Dorsolateral prefrontal cortex (tissue), 122 donors: ENCODE measurements at places on chromosomes 7 and 10. TPM values are rescaled to one million over a fixed set of nuclear protein-coding genes. Genes with fewer than 3 reads are reported as not detected.

- no peak for DNase-seq
Measured at GRCh38 chr7:23058408-23059096, 44.6 kb upstream of the HYCC1 start.

The WDR86 gene
- 8.8 TPM for total RNA-seq

DNA sequence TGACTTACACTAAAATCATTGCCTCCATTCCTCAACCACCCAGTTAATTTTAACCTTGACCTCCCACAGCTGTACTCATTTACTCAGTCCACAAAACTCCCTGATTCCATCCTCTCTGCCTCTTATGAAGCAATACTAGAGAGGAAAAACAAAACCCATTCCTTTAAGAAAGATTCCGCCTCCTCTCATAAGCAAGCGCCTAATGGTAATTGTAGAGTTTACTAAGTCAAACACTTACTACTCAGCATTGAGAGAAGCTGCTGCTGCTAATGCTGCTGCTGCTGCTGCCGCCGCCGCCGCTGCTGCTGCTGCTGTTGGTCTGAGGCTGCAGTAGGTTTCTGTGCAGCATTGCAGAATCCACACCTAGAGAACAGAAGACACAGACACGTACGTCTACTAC is 2.1 kb upstream of the ADD3 start:
- DNase-seq: peak; percentile 48

DNA sequence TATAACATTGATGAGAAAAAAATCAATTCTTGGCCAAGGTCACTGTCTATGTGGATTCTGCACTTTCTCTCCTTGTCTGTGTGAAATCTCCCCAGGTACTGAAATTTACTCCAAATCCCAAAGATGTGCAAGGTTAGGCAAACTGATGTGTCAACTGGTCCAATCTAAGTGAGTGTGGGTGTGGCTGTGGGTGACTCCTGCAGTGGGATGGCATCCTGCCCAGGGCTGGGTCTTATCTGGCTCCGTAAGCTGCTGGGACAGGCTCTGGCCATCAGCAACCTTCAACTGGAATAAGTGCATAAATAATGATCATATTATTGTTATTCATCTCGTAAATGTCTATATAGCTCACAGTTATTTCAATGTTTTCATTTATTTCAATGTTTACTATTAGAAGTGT is 79.3 kb downstream of the JCAD start:
- DNase-seq: no peak

The APBB1IP gene
- 9.9 TPM for total RNA-seq

GRCh38 chr7:22137466-22137865 is 191.8 kb upstream of the CDCA7L start:
- no peak for DNase-seq

- DNase-seq: no peak
Measured at GRCh38 chr10:125782054-125782453, 6.4 kb upstream of the MMP21 start.

DNA sequence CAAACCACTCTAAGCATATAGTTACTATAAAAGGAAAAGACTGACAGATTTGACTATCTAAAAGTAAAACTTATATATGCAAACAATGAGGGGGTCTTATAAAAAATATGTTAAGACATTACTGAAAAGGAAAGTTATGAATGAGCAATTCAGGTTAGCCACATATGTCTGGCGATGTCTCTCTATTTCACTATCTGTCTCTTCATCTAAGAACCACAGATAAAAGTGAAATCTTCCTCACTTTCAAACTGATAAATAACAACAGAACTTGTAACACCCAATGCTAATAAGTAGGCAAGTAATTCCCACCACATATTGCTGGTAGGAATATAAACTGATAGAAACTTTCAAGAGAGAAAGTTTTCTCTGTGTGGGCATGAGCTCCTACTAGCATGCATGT is 138.2 kb downstream of the CHCHD3 start:
- no peak for DNase-seq

GRCh38 chr10:132113206-132113605 is 47.5 kb downstream of the JAKMIP3 start:
- peak; percentile 59 for DNase-seq
